H7 (cell line): ENCODE measurements at places on chromosomes 1 and 21. TPM values are rescaled to one million over a fixed set of nuclear protein-coding genes. Genes with fewer than 3 reads are reported as not detected.
A peak's percentile ranks its signal among the peaks of the same experiment; 100 is the strongest.

GRCh38 chr21:37532868-37533780 is 166.6 kb downstream of the DYRK1A start:
- DNase-seq: no peak

DNA sequence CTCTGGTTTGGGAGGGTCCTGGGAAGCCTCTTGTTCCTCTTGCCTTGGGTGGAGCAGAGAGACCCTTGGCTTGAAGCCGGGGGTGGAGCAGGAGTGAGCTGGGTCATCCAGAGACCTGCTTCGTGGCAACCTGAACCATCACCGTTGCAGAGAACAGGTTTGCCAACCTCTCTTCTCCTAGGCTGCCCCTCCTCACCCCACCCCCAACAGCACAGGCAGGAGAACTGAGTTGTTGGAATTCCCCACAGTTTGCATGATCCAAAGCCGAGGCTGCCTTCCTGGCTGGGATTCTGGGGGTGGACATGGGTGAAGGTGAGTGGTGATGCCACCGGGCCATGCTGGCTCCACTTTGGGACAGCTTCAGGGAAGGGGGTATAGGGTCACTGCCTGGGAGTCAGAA is 2.2 kb downstream of the WNT4 start:
- DNase-seq: peak; percentile 82

DNA sequence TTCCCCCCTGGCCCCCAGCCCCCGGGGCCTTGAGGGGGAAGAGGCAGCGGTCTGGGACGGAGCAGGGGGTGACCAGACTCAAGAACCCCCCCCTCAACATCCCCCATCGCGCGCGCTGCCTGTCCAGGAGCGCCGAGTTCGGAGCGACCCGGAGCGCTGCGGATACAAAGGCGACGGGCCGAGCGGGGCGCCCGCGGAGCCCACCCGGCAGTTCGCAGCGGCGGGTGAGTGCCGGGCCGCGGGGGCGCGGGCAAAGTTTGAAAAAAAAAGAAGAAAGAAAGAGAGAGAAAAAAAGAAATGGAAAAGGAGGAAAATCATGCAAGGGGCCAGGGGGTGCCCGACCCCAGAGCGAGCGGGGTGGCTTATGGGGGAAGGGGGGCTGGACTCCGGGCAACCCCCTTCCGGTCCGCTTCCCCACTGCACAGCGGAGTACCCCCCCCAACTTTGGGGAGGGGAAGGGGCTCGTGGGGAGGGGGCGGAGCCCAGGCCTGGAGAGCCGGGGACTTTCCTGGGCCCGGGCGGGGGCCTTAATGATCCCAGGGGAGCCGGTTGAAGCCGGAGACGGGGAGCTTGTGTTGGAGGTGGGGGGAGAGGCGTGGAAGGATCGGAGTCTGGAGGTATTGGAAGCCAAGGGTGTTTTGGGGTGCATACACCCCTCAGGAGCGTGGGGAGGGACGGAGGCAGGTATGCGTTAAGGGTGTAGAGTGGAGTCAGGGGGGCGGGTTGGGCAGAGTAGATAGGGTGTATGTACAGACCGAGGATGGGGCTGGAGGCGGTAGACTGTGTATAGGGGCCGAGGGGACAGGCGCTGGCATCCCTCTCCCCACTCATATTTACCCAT is 502 bp downstream of the VANGL2 start:
- DNase-seq: peak; percentile 89

DNA sequence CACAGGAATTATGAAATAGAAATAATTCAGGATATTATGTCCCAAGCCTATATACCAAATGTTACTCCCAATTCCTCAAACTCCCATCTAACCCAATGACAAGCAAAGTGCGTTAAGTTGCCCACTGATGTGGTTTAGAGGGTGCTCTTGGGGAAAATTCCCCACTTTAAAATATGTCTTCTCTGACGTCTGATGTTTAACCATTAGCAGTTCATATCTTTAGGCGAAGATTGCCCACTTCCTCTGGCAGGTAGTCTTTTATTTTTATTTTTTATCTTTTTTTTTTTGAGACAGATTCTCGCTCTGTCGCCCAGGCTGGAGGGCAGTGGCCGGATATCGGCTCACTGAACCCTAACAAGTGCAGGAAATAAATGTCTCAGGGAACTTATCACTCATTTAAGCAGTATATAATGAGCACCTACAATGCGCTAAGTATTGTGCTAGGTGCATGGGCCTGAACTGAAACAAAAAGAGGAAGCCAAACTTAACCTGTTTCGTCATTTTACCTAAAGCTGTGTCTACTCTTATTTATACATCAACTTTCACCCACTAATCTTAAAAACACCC is 1.3 kb upstream of the LYST start:
- no peak for DNase-seq

DNA sequence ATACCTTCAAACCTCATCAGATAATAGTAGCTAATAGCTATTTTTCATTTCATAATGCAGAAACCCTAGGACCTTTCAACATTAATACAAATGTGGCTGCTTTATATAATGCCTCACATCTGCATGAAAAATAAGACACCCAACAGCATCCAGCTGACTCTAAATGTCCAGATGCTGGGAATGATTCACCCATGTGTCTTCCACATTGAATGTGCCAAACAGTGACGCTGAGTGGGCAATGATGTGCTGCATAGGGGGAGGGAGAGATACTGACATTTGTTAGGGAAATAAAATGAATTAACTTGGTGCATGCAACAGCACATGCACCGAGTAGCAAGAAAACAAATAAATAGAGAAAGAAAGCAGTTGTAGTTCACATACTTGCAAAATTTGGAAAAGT is 199.3 kb downstream of the DSCAM start:
- no peak for DNase-seq

GRCh38 chr1:18955131-18955440 is 1.4 kb downstream of the IFFO2 start:
- DNase-seq: no peak

- DNase-seq: no peak
Measured at GRCh38 chr1:232634096-232634495, 4.2 kb upstream of the SIPA1L2 start.

DNA sequence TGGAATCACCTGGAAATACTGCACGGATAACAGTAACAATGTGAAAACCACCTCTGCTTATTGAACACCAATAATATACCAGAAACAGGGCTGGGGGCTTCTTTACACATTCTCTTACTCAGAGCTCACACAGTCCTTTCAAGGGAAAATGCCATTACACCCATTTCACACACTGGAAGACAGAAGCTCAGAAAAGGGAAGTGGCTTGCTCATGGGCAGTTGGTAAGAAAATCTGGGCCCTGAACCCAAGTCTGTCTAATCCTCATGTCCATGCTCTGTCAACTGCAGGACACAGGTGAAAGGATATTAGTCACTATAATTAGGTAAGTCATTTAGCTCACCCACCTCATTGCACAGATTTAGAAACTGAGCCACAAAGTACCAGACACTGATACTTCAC is 18.6 kb downstream of the C8A start:
- DNase-seq: no peak

- DNase-seq: no peak
Measured at GRCh38 chr1:101183388-101183699, 53.5 kb upstream of the S1PR1 start.

DNA sequence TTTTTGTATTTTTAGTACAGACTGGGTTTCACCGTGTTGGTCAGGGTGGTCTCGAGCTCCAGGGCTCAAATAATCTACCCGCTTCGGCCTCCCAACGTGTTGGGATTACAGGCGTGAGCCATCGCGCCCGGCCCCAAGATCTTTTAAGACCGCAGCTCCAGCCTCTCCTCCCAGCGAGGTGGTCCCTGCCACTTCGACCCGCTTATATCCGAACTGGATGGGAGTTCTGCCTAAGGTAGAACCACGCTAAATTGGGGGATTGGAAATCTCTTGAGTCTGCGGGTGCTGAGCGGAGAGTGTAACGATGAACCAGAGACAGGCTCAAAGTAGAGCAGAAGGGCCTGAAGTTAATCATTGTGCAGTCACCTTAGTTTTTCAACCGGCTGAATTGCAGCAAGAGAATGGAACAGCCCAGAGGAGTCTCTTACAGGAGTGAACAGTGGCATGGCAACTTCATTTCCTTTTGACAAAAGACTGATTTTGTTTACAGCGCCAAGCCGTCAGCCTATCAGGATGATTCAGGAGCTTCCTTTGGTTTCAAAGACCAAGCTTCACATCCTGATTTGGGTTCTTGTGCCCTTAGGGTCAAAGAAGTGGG is 726 bp upstream of the CYB5R1 start:
- peak; percentile 55 for DNase-seq

DNA sequence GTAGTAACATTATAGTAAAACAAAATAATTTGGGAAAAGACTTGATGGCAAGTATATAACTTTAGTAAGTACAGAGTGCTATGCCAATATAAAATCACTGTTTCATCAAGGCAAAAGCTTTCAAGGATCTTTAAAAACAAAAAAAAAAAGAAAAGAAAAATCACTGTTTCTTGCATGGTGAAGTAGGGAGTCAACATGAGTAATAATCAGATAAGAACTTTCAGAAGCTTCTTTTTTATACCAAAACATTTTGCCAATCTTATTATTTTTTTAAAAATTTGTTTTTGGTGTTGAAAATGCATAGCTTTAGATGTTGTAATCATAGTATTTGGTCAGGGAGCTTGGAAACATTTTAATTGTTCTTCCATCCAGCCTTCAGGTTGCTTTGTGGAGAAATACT is 37.2 kb downstream of the CAMSAP2 start:
- no peak for DNase-seq

DNA sequence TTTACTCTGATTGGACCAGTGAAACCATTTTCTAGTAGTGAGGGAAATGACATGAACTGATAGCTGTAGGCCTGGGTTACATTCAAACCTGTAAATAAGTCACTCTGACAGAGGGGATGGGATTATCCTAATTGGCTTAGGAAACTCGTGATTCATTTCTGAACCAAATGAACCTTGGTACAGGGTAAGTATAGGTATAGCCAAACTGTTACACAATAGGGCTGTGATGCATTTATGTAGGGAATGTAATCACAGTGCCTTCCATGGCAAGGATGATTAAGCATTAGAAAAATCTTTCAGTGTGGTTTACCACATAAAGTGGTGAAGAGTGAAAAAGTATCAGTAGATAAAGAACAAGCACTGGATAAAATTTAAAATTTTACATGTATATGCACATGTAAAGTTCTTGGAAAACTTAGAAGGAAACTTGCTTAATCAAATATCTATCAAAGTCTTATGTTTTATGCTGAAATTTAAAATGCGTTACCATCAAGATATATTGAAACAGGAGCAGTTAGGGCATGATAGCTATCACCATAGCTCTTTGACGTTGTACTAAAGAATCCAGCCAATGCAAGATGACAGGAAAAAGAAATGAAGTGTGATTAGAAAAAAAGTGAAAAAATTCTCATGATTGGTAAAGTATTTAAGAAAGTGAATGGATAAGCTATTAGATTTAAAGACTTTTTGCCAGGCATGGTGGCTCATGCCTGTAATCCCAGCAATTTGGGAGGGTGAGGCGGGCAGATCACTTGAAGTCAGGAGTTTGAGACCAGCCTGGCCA is 63.0 kb downstream of the RABGAP1L start:
- DNase-seq: no peak

GRCh38 chr1:12208271-12208670 is 21.6 kb upstream of the VPS13D start:
- no peak for DNase-seq

GRCh38 chr1:78333502-78333901 is 157.3 kb upstream of the PTGFR start:
- no peak for DNase-seq

- no peak for DNase-seq
Measured at GRCh38 chr1:198700396-198700795, 61.6 kb downstream of the PTPRC start.

- DNase-seq: peak; percentile 36
Measured at GRCh38 chr21:29372063-29372802, 73.5 kb downstream of the BACH1 start.

DNA sequence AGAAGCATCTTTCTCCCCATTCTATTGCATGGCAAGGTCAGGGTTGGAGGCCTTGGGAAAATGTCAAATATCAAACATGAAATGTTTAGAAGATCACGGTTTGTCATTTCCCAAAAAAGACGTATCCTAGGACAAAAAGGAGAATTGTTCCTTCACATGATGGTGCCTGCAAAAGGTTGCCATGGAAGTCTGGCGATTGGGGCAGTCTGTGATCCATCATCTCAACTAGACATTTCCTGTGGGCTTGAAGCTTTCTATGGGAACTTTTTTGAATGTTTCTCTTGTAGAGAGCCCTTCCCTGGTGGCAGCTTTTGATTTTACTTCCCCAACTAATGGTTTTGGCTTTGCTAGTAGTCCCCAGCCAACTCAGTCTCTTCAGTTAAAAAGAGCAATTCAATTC is 106.3 kb downstream of the TGFB2 start:
- no peak for DNase-seq

GRCh38 chr1:48203287-48203900 is 19.1 kb upstream of the SLC5A9 start:
- DNase-seq: peak; percentile 70

GRCh38 chr1:87104140-87104539 is 189.7 kb downstream of the HS2ST1 start:
- no peak for DNase-seq

- DNase-seq: no peak
Measured at GRCh38 chr1:77631751-77632150, 50.7 kb downstream of the ZZZ3 start.

DNA sequence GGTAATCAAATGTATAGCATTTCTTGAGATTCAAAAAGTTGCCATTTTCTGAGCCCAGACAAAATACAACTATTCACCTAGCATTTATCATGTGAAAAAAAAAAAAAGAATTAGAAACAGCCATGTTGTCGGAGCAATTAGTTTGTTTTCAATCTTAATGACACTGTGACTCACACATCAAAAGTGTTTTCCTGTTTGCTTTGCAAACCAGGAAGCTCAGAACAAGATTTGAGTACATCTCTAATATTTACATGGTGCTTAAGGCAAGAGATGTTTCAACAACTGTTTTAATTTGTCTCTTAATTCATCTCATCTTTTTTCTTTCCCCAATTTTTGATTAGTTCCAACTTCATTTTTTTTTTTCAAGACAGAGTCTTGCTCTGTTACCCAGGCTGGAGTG is 62.5 kb upstream of the CAPZB start:
- DNase-seq: no peak

GRCh38 chr21:43280949-43281633 is 112.3 kb downstream of the CRYAA start:
- peak; percentile 63 for DNase-seq

DNA sequence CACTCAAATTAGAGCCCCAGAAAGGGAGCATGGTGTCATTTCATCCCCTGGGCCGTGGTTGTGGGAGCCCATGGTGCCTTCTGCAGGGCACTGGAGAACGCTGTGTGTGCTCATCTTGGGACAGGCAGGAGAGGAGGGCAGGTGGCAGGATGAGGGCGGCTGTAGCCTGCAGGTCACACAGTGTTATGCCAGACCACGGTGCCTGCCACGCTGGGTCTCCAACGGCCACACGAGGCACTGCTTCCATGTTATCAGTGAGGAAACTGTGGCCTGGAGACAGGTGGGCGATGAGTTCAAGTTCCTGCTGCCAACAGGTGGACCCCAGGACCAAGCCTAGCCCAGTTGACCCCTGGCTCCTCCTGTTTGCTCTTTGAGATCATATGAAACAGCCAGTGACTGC is 21.0 kb downstream of the ABCG1 start:
- no peak for DNase-seq

CELSR2 gene
- 7.8 and 11.0 TPM in 2 replicates for total RNA-seq

ERG gene
- total RNA-seq: 0.37 and 1.5 TPM in 2 replicates

GCSAML gene
- not detected in 2 replicates for total RNA-seq

KRTAP10-8 gene
- not detected in 2 replicates for total RNA-seq

CENPL gene
- total RNA-seq: 32.8 and 33.1 TPM in 2 replicates

TRIM67 gene
- not detected in 2 replicates for total RNA-seq

EFCAB7 gene
- total RNA-seq: 4.7 and 11.1 TPM in 2 replicates

C1orf141 gene
- not detected in 2 replicates for total RNA-seq

WNT9A gene
- total RNA-seq: 3.2 and 4.0 TPM in 2 replicates

NES gene
- total RNA-seq: 220 and 231 TPM in 2 replicates
